Activated naive CD4-positive, alpha-beta T cell (primary cell): ENCODE measurements at places on chromosomes 5 and 9.

- DNase-seq: no peak
These were observed 49.0 kb upstream of the IFNK start for GRCh38 chr9:27475057-27475595.

DNA sequence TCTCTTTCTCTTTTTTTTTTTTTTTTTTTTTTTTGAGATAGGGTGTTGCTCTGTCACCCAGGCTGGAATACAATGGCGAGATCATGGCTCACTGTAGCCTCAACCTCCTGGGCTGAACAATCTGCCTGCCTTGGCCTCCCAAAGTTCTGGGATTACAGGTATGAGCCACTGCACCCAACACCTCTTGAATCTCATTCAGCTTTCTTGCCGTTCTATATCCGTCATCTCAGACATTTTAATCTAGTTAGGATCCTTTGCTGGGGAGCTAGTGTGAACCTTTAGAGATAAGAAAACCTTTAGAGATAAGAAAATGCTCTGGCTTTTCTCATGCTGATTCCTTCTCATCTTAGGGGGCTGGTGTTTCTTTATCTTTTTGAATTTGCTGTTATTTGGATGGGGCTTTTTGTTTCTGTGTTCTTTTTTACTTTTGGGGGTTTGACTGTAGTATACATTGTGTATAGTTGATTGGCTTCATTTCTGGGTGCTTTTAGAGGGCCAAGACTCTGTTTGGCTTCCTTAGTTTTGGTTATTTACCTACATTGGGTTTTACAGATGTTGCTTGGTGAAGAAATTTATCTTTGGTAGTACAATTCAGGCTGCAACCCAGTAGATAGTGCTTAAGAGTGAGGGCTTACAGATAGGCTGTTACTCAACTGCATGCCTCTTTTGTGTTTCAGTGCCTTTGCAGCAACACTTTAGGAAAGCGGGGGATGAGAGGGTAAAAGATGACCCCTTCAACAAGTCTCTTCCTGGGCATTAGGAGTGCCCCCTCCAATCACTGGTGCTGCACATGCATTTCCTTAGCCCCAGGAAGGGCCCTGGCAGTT, 41.9 kb upstream of the SLC36A1 start:
- no peak for DNase-seq

GRCh38 chr5:162550236-162550635, 482.7 kb downstream of the GABRG2 start:
- DNase-seq: no peak

- DNase-seq: no peak
These were observed 8.3 kb downstream of the LCN12 start for GRCh38 chr9:136960212-136960937.

DNA sequence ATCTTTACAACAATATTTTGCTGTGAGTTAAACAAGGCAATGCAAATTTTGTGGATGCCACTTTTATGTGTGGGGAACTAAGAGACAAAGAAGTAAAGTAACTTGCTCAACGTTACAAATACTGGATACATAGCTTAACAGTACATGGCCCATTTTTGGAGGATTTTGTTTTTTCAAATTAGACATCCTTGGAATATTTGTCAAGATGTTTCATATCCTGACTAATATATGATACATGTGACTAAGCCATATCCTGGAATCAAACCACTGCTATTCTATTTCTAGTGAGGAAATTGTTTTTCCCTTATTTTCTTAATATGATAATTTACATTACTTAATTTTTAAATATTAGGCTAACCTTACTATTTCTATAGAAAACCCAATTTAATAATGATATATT, 529.8 kb downstream of the DMRTA1 start:
- no peak for DNase-seq

DNA sequence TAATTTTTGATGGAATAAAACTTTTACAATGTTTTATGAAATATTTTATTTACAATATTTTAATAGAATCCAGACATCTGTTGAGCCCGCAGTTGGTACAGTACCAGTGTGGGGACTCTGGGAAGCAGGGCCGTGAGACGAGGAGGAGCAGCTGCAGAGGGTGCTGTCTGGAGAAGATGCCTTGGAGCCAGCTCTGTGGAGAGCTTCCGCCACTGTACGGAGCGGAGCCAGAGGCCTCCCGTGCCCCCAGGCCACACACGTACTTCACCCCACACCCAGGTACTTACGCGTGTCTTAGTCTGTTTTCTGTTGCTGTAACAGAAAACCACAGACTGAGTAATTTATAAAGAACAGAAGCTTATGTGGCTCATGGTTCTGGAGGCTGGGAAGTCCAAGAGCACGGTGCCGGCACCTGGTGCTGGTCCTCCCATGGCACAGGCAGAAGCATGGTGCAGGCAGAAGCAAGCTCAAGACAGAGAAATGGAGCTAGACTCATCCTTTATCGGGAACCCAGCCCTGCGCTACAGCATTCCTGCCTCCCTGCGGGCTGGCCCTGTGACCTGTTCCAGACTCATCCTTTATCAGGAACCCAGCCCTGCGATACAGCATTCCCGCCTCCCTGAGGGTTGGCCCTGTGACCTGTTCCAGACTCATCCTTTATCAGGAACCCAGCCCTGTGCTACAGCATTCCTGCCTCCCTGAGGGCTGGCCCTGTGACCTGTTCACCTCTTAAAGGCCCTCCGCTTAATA, 23.3 kb downstream of the CEP72 start:
- no peak for DNase-seq

GRCh38 chr5:157306692-157307471, 41.0 kb downstream of the CYFIP2 start:
- DNase-seq: no peak

DNA sequence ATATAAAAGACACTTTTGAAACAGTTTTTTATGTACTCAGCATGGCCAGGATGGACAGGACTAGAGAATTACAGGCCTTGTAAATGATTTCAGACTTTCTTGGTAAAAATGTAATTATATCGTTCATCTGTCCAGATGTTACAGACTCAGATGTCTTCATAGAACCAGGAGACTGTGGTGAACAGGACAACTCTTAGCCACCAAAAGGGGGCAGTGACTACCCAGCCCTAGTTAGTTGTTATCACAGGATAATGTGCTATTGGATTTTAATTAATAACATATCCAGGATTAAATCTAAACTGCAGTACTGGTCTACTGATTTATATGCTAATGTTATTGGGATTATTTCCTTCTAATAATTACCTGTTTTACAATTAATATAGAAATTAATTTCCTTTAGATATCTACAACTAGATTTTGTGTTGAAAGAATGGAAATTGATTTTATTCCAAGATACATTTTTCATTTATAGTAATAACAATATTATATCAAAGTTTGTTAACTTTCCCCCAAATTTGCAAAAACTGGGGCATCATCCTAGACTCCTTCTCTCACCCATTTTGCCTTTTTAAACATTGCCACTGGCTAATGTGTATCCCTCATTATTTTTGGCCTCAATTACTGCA, 99.4 kb downstream of the MTREX start:
- no peak for DNase-seq

DNA sequence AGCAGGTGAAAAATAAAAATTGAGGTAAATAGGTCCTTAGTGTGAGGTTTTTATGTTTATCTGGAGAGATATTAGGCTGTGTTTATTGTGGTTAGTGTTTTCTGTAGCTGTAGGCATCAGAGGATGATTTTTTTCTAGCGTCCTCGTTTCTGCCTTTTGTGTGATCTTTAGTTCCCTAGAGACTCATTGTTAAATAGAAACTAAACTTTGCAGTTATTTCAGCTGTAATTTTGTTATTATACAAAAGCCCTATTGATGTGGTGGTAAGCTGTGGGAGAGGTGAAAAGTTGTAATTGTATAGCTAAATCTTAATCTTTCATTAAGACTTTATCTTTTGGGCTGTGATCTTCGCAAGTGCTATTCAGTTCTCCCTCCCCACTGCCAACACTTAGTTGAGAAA, 340.3 kb downstream of the CYLC2 start:
- no peak for DNase-seq

GRCh38 chr5:149280802-149281201, 9.1 kb downstream of the AFAP1L1 start:
- DNase-seq: no peak

- no peak for DNase-seq
These were observed 300.8 kb upstream of the MSX2 start for GRCh38 chr5:174423558-174423957.

GRCh38 chr9:71929791-71930440, 18.5 kb downstream of the C9orf85 start:
- no peak for DNase-seq

DNA sequence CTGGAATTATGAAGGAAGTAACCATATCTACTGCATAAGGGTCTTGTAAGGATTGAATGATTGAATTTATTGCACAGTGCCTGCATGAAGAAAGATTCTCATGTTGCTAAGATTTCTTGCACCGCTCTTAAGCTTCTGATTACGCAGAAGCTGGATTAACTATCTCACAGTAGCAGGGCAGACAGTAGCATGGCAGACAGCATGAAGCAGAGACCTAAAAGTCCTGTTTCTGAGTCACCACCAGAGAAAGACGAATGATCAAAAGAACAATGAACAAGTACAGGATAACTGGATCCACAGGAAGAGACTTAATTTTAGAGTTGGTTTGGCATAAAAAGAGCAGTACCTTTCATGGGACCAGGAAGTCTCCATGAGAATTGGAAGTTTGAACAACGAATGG, 142.4 kb downstream of the MAPKAP1 start:
- no peak for DNase-seq

DNA sequence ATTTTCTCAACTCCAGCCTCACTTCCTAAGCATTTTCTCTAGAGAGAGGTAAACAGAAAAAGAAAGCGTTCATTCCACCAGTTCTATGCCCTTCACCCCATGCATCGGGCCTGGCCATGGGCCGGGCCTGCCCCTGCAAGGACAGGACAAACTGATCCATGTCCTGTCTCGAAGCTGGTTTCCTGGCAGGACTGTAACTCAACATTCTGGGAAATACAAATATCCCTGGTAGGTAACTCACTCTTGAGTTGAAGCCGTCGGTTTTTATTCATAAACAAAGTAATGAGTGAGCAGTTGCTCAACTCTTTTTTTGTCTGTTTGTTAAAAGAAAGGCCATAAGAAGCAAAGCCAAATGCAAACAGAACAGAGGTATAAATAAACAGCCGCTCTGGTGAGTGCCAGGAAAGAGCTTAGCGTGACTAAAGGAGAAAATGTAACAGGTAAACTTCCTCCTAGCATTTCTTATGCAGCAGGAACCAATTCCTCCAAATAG, 64.4 kb upstream of the DNAH5 start:
- no peak for DNase-seq

- no peak for DNase-seq
These were observed 34.7 kb downstream of the ADAM19 start for GRCh38 chr5:157540707-157541446.

DNA sequence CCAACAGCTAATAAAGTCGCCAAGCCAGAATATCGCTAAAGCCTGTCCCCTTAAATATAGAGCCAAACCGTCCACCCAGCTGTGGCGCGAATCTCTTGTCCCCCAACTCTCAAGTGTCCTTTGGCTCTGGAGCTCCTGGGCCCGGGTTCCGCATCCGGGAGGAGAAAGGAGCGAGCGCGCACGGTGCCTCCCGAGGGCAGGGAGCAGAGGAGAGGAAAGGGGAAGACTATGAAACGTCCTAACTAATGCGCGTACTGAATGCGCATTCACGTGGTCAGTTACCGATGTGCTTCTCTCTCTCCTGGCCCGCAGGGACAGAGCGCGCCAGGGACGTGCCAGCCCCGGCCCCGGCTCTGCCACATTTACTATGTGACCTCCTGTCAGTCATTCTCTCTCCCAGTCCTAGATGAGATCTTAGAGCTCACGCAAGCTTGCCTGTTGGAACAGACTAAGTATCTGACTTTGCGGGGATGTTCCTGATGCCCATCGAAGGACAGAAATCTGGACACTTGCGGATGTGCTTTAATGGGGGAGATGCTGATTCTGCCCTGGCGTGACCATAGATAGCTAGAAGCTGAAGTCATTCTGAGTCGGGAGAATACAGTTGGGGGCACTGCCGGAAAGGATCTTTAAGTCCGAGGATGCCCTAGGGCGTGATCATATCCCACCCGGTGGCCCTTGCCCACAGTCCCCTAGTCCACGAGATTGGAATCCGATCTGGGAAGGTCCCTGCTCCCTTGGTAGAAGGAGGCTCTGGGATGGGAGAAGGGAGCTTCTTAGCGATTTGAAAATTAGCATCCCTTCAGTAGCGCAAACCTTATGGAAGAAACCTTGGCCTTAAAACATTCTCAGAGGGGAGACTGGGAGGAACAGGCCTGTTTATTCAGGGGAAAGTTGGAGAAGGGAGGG, 5.7 kb upstream of the EBF1 start:
- no peak for DNase-seq

DNA sequence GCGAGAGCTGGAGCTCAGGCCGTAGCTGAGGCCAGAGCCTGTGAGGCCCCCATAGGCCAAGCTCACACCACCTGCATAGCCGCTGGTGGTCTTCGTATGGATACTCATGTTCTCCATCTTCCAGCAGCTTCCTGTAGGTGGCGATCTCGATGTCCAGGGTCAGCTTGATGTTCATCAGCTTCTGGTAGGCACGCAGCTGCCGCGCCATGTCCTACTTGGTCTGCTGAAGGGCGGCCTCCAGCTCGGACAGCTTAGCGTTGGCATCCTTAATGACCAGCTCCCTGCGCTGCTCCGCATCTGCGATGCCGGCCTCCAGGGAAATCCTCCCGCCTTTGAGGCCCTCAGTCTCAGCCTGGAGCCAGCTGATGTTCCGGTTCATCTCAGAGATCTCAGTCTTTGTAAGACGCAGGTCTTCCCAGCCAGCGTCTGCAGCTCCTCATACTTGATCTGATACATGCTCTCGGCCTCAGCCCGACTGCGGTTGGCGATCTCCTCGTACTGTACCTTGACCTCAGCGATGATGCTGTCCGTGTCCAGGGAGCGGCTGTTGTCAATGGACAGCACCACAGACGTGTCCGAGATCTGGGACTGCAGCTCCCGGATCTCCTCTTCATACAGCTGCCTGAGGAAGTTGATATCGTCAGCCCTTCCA, 172.1 kb downstream of the PPP2R2B start:
- DNase-seq: no peak

- DNase-seq: peak; percentile 21
These were observed 39.1 kb downstream of the FGD3 start for GRCh38 chr9:92986176-92987119.

- DNase-seq: no peak
These were observed 38.4 kb upstream of the RXRA start for GRCh38 chr9:134287591-134288491.

GRCh38 chr5:145585443-145586148, 249.5 kb downstream of the PRELID2 start:
- DNase-seq: no peak

GRCh38 chr9:21831841-21832509, 29.5 kb downstream of the MTAP start:
- no peak for DNase-seq

GRCh38 chr5:149799965-149800516, 69.9 kb downstream of the PPARGC1B start:
- DNase-seq: no peak

- no peak for DNase-seq
These were observed 70.5 kb upstream of the ERBIN start for GRCh38 chr5:65855766-65856315.

- DNase-seq: no peak
These were observed 100.7 kb downstream of the KLF4 start for GRCh38 chr9:107388890-107389289.

GRCh38 chr9:37284636-37285035, 137.9 kb upstream of the GRHPR start:
- no peak for DNase-seq
